ENCODE measurements at places on chromosomes 7 and 10. TPM values are rescaled to one million over a fixed set of nuclear protein-coding genes. Genes with fewer than 3 reads are reported as not detected.

DNA sequence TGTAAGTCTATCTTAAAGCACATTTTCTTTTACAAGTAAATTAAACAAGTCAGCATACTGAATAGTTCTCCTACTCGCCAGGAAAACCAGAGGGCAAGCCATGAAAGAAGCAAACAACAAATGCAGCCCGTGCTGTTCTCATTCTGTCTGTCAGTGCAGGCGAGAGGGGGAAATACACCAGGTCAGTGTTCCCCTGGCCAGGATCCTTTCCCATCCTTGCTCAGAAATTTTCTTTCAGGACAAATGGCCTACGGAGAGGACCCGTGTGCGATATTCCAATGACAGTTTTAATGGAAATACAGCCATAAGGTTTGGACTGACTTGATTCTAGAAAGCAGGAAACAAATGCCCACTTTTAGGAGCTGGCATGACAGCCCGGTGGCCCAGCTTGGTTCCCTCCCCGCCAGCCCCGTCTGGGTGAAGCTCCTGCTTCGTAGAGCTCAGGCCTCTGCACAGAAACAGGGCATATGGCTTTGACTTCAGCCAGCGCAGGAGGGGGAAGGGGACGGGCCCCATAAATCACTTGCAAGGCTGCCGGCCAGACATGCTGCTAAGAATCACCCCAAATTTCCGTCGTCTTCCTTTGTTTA, 67.8 kb downstream of the FRMD4A start:
- no peak overlapping the region for H3K4me3 ChIP-seq
- H3K36me3 ChIP-seq = no peaks in the 10 kb centered on the region
- DNase-seq = no peak

DNA sequence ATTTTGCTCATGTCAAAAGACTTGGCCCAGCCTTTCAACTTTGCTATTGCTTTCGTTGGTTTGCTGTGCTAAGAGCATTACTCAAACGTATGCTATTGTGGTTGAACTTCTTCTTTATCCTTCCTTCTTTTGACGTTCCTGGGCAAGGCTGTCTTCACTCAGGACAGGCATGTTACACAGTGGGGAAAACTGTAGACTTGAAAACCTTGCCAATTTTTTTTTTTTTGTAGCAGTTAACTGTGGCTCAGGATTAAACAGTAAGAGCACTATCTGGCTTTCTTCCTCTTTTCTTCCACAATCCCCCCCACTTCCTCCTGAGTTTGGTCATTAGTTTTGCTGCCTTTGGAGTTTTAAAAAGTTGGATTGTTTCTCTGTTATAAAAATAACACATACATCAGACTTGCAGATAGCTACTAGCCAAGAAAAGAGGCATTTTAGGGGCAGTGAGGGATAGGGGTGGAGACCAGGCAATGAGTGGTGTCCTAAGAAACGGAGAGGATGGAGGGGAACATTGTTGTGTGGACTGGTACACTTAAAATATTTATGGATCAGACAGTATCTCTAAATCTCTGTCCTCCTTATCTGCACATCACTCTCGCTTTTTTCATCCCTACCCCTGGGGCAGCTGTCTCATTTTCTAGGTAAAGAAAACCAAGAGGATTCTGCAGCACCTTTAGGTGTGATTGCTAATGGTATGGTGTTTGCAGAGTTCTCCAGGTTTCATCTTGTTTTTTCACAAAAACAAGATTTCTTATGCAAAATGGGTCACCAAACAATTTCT, 181.7 kb downstream of the LRMDA start:
- H3K27ac ChIP-seq = no peak overlapping the region
- no peaks in the 10 kb centered on the region for H3K4me1 ChIP-seq
- H3K36me3 ChIP-seq = no peaks in the 10 kb centered on the region
- no peak for DNase-seq
- H3K27me3 ChIP-seq = no peaks in the 10 kb centered on the region

- H3K4me1 ChIP-seq = peaks cover 22% of the 10 kb centered on the region
- no peaks in the 10 kb centered on the region for H3K27me3 ChIP-seq
- DNase-seq = no peak
Observed at GRCh38 chr10:88082391-88082790, 219.0 kb downstream of the PTEN start.

GRCh38 chr10:5293691-5294550, 70.8 kb upstream of the UCN3 start:
- no peak overlapping the region for H3K4me3 ChIP-seq
- no peak overlapping the region for H3K27ac ChIP-seq
- DNase-seq = peak; percentile 69
- H3K4me1 ChIP-seq = no peaks in the 10 kb centered on the region
- no peaks in the 10 kb centered on the region for H3K36me3 ChIP-seq
- no peaks in the 10 kb centered on the region for H3K27me3 ChIP-seq

DNA sequence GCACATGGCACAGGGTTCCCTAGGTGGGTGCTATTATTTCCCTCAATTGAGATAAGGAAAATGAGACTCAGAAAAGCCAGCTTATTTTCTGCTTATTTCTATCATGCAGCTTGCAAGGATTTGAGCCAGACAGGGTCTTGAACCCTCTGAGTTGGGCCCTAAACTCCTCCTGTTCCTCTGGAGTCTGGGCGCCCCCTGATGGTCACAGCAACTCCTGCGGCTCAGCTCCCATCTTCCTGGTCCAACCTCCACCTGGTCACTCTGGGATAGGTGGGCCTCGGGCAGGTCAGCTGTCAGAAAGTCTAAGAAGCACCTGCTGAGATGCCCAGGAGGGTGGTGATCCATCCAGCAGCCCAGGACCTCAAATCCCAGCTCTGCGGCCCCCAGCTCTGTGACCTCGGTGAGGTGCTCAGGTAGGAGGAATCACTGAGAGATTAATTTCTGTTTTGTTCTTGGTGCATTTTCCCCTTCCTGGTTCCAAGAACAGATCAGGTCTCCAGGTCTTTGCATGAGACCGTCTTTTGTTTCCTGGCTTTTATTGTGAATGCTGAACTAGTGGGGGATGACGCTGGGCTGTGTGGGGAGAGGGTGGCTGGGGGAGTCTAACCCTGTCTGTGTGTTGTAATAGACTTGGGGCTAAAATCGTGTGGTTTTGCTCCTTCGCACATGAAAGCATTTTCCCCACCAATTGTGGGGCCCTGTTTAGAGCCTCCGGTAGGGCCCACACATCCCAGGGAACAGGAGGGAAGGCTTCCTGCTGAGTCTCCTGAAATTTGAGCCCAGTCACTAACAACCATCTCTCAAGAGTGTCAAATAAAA, 32.8 kb downstream of the TMEM130 start:
- no peaks in the 10 kb centered on the region for H3K4me1 ChIP-seq
- no peak overlapping the region for H3K4me3 ChIP-seq
- DNase-seq = peak; percentile 73
- H3K27me3 ChIP-seq = no peaks in the 10 kb centered on the region
- H3K27ac ChIP-seq = no peak overlapping the region
- H3K36me3 ChIP-seq = no peaks in the 10 kb centered on the region

DNA sequence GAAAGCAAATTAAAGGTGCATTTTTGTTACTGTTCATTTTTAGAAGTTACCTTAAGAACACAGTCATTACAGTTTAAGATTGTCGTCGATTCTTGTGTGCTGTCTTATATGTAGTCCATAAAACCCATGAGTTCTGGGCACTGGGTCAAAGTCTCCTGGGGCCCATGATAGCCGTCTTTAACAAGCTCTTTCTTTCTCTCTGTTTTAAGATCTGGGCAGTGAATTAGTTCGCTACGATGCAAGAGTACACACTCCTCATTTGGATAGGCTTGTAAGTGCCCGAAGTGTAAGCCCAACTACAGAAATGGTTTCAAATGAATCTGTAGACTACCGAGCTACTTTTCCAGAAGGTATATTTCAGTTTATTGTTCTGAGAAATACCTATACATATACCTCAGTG, 90.7 kb upstream of the CAPZA2 start:
- no peak overlapping the region for H3K27ac ChIP-seq
- peaks cover 29% of the 10 kb centered on the region for H3K4me1 ChIP-seq

- no peaks in the 10 kb centered on the region for H3K36me3 ChIP-seq
- peaks cover 15% of the 10 kb centered on the region for H3K4me1 ChIP-seq
- peak overlapping the region; percentile 15 for H3K27ac ChIP-seq
- no peak overlapping the region for H3K4me3 ChIP-seq
- no peaks in the 10 kb centered on the region for H3K27me3 ChIP-seq
Observed at GRCh38 chr10:11551916-11552602, 59.4 kb downstream of the USP6NL start.

- H3K27me3 ChIP-seq = no peaks in the 10 kb centered on the region
- H3K27ac ChIP-seq = no peak overlapping the region
- H3K4me3 ChIP-seq = no peak overlapping the region
- peaks cover 46% of the 10 kb centered on the region for H3K4me1 ChIP-seq
Observed at GRCh38 chr10:14707481-14707880, 67.2 kb downstream of the FAM107B start.

- H3K4me3 ChIP-seq = no peak overlapping the region
- no peaks in the 10 kb centered on the region for H3K4me1 ChIP-seq
- peaks cover 5% of the 10 kb centered on the region for H3K27me3 ChIP-seq
- no peak overlapping the region for H3K27ac ChIP-seq
Observed at GRCh38 chr7:1677206-1678080, 7.4 kb downstream of the ELFN1 start.

GRCh38 chr10:69335063-69335587, 56.8 kb downstream of the HK1 start:
- no peaks in the 10 kb centered on the region for H3K36me3 ChIP-seq
- DNase-seq = no peak
- no peaks in the 10 kb centered on the region for H3K27me3 ChIP-seq
- H3K4me1 ChIP-seq = peaks cover 86% of the 10 kb centered on the region
- H3K4me3 ChIP-seq = no peak overlapping the region

Gene STRA8
- total RNA-seq = not detected

Gene PRSS37
- not detected for total RNA-seq

Gene HYAL4
- total RNA-seq = 0.68 TPM

Gene BMPER
- not detected for total RNA-seq

Gene DGKI
- total RNA-seq = 0.84 TPM

All from Caco-2 (cell line).